ENCODE measurements at places on chromosomes 6 and 20.
A peak's percentile ranks its signal among the peaks of the same experiment; 100 is the strongest.

- DNase-seq = no peak
Observed at GRCh38 chr6:34340906-34341480, 51.5 kb downstream of the NUDT3 start.

GRCh38 chr6:99605074-99605734 lies 1.4 kb upstream of the PRDM13 start:
- DNase-seq = no peak

DNA sequence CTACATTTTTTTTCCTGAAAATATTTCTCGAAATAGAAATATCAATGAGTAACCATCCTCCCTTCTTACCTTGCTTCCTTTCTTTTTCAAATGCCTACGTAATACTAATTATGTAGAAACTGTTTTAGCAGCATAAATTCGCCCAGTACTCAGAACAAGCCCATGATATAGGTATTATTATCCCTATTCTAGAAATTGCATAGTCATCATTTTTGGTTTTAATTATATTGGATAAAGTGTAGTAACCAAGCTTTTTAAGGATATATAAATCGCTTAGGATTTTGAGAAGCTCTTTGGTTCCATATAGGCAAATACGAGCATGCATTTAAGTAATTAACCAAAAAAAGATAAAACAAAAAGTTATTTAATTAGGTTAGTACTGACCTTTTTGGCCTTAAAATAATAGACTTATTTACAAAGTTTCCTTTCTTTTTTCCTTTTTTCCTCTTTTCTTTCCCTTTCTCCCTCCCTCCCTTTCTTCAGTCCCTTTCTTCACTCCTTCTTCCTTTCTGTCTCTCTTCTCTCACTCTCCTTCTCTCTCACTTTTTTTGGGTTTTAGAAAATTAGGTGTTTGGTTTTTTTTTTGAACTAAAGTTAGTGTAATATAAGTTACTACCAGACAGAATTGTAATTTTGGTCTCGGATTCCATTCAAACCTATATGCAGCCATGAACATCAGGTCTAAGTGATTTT lies 457.7 kb downstream of the RFPL4B start:
- no peak for DNase-seq

GRCh38 chr6:111912904-111913303 lies 39.7 kb upstream of the FYN start:
- DNase-seq = no peak

GRCh38 chr6:39055661-39056060 lies 7.1 kb downstream of the GLP1R start:
- no peak for DNase-seq

GRCh38 chr6:16244869-16245451 lies 6.6 kb downstream of the GMPR start:
- no peak for DNase-seq

DNA sequence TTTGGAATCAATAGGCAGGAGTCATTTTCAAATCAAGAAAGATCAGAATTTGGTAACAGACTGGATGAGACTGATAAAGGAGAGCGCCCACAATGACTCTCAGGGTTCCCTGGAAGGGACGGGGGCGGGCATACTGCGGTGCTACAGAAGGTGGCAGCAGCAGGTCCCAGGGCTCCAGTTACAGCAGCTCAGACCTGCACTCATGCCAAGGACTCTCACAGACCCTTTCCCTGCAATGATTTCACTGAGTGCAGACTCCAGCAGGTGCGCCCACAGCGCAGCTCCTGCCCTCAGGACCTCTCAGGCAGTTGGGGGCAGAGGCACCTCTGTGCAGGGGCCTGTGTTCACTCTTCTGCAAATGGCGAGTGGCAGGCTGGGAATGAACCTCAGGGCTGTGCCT lies 359.8 kb downstream of the ZFAND3 start:
- no peak for DNase-seq

GRCh38 chr6:56860475-56860874 lies 94.4 kb upstream of the BEND6 start:
- no peak for DNase-seq

GRCh38 chr6:63527658-63528514 lies 44.4 kb upstream of the LOC128125822 start:
- peak; percentile 97 for DNase-seq

- DNase-seq = no peak
Observed at GRCh38 chr20:63259734-63260460, 5.6 kb upstream of the NKAIN4 start.

- no peak for DNase-seq
Observed at GRCh38 chr6:41352907-41353306, 17.5 kb downstream of the NCR2 start.

DNA sequence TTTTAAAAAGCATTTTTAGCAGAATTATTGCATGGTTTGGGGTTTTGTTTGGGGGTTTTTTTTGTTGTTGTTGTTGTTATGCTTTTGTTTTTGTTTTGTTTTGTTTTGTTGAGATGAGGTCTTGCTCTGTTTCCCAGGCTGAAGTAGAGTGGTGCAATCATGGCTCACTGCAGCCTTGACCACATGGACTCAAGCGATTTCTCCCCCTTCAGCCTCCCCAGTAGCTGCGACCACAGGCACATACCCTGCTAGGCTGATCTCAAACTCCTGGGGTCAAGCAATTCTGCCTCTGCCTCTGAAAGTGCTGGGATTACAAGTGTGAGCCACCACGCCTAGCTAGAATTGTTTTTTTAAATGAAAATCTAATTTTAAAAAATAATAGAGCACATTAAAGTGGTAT lies 35.7 kb downstream of the UBR2 start:
- DNase-seq = no peak

DNA sequence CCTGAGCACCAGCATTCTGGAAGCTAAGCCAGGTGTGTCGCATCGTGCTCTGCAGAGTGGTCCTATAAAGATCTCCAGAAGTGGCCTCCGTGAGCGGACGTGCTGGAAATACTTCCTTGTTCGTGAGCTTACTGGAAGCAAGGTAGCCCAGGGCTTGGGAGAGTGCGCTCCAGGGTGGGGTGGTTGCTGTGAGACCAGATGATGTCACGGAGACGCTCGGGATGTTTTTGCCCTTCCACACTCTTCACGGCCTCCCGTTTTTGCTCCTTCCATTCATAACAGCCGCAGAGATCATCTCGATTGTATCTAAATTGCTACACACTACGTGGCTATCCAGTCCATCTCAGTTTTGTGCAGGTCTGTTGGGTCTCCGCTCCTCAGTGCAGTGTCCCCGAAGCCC lies 373.4 kb downstream of the THBS2 start:
- DNase-seq = no peak

- no peak for DNase-seq
Observed at GRCh38 chr20:10255846-10256245, 37.2 kb downstream of the SNAP25 start.

DNA sequence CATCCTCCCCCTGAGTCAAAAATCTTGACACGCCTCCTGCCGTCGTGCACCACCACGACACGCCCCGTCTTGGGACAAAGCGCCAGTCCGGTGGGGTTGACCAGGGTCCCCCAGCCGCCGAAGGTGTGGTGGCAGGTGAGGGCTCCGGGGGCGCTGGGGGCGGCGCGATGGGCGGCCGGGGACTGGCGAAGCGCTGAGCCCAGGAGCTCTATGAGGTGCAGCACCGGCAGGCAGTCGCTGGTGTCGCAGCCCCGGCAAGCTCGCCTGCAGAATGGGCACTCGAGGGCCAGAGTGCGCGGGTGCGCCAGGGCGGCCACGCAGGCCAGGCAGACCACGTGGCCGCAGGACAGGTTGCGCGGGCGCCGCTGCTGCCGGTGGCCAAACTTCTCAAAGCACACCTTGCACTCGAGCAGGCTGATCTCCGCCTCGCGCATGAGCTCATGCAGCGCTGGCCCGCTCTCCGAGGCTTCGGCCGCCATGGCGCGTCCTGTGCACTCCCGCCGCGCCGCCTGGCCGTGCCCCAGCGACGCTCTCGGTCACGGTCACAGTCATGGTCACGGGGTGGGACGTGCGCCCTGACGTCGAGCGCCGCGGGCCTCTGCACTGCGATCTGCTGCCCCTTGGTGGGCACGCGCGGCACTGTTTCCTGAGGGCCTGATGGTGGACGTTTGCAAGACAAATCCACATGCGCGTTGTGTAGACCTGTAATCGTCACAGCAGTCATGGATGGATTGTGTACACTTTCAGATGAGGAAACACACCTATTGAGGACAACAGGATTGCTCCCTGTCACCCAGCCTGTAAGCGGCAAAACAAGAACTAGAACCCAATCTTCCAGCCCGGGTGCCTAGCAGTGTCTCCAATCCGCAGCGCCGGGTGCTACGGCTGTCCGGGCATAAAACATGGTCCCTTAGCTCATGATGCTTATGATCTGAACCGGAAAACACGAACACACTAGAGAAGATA lies at the start of gene NHLRC1:
NHLRC1 (minus strand) TSS at position 550 of the 966 bp plus-strand sequence; CDS start at position 479, 71 bp downstream.
- no peak for DNase-seq
